ENCODE measurements at places on chromosomes 6 and 20. TPM values are rescaled to one million over a fixed set of nuclear protein-coding genes. Genes with fewer than 3 reads are reported as not detected.

The PYGB gene
- total RNA-seq: 36.3 TPM

The TTLL9 gene
- not detected for total RNA-seq

The SYTL3 gene
- 16.7 TPM for total RNA-seq

The MAP7 gene
- total RNA-seq: 0.46 TPM

- H3K4me1 ChIP-seq: no peaks in the 10 kb centered on the region
- no peak for DNase-seq
- H3K4me3 ChIP-seq: no peak overlapping the region
- no peaks in the 10 kb centered on the region for H3K27me3 ChIP-seq
- H3K27ac ChIP-seq: no peak overlapping the region
- H3K36me3 ChIP-seq: no peaks in the 10 kb centered on the region
These were observed 356.9 kb downstream of the KIF16B start for GRCh38 chr20:16216227-16216913.

GRCh38 chr6:160349814-160350350 is 1.7 kb downstream of the SLC22A3 start:
- no peak for DNase-seq
- H3K4me1 ChIP-seq: peaks cover 4% of the 10 kb centered on the region
- H3K4me3 ChIP-seq: peak overlapping the region; percentile 96
- H3K36me3 ChIP-seq: no peaks in the 10 kb centered on the region
- H3K27me3 ChIP-seq: peaks cover 3% of the 10 kb centered on the region

DNA sequence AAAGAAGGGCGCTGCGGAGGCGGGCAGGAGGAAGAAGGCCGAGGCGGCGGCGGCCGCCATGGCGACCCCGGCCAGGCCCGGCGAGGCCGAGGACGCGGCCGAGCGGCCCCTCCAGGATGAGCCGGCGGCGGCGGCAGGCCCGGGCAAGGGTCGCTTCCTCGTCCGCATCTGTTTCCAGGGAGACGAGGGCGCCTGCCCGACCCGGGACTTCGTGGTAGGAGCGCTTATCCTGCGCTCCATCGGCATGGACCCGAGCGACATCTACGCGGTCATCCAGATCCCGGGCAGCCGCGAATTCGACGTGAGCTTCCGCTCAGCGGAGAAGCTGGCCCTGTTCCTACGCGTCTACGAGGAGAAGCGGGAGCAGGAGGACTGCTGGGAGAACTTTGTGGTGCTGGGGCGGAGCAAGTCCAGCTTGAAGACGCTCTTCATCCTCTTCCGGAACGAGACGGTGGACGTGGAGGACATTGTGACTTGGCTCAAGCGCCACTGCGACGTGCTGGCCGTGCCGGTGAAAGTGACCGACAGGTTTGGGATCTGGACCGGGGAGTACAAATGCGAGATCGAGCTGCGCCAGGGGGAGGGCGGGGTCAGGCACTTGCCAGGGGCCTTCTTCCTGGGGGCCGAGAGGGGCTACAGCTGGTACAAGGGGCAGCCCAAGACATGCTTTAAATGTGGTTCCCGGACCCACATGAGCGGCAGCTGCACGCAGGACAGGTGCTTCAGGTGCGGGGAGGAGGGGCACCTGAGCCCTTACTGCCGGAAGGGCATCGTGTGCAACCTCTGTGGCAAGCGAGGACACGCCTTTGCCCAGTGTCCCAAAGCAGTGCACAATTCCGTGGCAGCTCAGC is 780 bp downstream of the ZCCHC3 start:
- no peaks in the 10 kb centered on the region for H3K27me3 ChIP-seq
- peak overlapping the region; percentile 92 for H3K4me3 ChIP-seq
- peak; percentile 44 for DNase-seq
- peaks cover 26% of the 10 kb centered on the region for H3K4me1 ChIP-seq
- H3K27ac ChIP-seq: peak overlapping the region; percentile 94

DNA sequence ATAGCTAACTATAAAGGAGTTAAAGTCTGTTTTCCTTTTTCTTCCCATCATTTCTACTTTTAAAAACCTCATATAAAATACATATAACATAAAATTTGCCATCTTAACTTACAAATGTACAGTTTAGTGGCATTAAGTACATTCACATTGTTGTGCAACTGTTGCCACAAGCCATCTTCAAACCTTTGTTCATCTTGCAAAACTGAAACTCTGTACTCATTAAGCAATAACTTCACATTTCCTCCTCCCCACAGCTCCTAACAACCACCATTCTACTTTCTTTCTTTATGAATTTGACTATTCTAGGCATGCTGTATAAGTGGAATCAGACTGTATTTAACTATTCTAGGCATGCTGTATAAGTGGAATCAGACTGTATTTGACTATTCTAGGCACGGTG is 4.5 kb downstream of the CCDC170 start:
- no peak overlapping the region for H3K4me3 ChIP-seq
- H3K36me3 ChIP-seq: no peaks in the 10 kb centered on the region
- no peaks in the 10 kb centered on the region for H3K4me1 ChIP-seq
- no peak for DNase-seq
- H3K27me3 ChIP-seq: peaks cover 9% of the 10 kb centered on the region

DNA sequence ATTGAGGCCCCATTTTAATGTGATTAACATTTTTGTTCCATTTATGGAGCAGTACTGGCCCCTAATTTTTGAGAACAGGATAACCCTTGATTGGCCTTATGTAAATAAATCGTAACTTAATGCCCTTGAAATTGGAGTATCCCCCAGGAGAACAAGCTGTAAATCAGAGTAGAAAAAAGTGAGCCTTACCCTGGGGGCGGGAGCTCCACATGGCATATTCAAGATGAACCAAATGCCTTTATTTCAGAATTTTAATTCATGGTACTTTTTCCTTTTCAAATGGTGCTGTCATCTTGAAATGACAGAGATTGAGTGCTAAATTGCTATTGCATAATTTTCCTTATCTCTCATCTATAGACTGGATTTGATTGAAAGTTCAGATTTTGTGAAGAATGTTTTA is 809.5 kb upstream of the FLRT3 start:
- H3K27me3 ChIP-seq: no peaks in the 10 kb centered on the region
- no peak overlapping the region for H3K4me3 ChIP-seq
- H3K36me3 ChIP-seq: no peaks in the 10 kb centered on the region
- DNase-seq: no peak

GRCh38 chr6:55882718-55883569 is 7.6 kb upstream of the BMP5 start:
- H3K4me1 ChIP-seq: no peaks in the 10 kb centered on the region
- no peaks in the 10 kb centered on the region for H3K27me3 ChIP-seq
- peak overlapping the region; percentile 12 for H3K27ac ChIP-seq
- H3K4me3 ChIP-seq: no peak overlapping the region
- H3K36me3 ChIP-seq: no peaks in the 10 kb centered on the region

GRCh38 chr6:117414770-117415169 is 11.0 kb downstream of the ROS1 start:
- H3K4me3 ChIP-seq: no peak overlapping the region
- no peak for DNase-seq
- H3K27ac ChIP-seq: no peak overlapping the region
- H3K27me3 ChIP-seq: no peaks in the 10 kb centered on the region

GRCh38 chr6:134666125-134666524 is 283.8 kb downstream of the ALDH8A1 start:
- no peak overlapping the region for H3K4me3 ChIP-seq
- H3K27me3 ChIP-seq: no peaks in the 10 kb centered on the region
- H3K36me3 ChIP-seq: no peaks in the 10 kb centered on the region
- DNase-seq: no peak
- H3K27ac ChIP-seq: no peak overlapping the region
- no peaks in the 10 kb centered on the region for H3K4me1 ChIP-seq
